ENCODE measurements at places on chromosomes 16 and 17.

GRCh38 chr16:1200014-1200627, 24.9 kb downstream of the TPSG1 start:
- DNase-seq, result no peak

DNA sequence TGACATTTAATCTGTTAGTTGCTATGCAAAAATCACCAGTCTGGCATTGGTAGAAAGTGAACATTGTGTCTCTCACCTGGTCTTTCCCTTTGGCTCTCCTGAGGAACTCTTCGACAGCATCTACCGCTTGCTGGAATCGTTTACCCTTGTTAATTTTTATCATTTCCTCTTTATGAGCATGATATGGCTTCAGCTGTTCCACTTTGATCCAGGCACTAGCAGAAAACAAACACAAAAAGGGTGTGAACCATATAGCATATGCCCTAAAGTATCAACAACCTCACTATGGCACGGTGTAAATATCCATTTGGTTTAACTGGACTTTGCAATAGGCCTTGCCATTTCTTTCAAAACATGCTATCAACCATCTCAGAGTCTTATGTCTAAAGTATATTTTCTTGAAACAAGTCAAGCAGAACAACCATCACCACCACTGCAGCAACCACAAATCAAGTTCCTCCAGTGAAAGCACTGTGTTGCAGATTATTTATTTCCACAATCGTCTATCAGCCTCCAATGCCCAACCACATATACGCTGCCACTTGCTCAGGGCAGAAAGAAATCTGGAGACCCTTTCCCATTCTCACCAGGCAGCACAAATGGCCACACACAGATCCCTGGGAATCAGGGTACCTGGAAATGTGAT, 14.3 kb downstream of the GLYR1 start:
- no peak for DNase-seq

DNA sequence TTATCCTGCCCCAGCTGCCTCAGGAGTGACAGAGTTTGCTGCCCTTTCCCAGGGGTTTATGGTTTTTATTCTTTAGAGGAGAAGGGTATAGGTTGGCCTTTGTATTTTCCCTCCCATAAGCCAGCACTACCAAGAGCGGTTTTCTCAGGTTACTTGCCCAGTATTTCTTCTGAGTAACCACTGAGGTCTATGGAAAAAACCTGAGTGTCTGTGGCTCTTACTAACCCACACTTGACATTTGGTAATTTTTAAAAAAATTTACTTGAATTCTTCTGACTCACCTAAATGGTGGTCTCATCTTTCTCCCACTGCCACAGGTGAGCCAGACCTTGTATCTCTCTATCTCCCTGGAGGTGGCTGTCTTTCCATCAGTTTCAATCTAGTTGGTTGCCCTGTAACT, 6.0 kb downstream of the SLC7A6 start:
- DNase-seq, result no peak

DNA sequence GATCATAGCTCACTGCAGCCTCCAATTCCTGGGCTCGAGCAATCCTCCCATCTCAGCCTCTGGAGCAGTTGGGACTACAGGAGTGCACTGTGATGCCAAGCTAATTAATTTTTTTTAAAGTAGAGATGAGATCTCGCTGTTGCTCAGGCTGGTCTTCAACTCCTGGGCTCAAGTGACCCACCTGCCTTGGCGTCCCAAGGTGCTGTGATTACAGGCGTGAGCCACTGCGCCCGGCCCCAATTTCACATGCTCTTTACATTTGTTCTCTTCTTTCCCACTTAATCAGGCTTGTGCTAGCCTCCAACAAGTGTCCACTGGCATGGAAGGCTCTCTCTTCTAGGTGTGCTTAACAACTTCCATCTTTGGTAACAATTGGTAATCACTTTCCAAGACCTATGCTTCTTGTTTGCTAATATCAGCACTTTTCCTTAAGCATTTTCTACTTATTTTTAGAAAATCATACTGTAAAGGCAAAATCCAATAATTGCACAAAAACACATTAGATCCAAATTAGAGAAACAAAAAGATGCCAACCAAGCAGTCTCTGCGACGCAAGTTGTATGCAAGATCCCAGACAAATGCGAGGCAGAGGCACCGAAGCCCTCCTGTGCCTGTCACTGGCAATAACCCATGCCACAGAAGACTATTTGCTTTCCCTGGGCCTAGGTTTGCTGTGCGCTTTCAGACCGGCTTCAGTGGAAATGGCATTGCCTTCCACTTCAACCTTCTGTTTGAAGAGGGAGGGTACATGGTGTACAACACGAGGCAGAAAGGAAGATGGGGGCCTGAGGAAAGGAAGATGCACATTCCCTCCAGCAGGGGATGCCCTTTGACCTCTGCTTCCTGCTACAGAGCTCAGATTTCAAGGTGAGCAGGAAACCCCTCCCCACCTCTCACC, 52.6 kb downstream of the NOS2 start:
- DNase-seq, result no peak

GRCh38 chr17:81388612-81389367, 6.5 kb upstream of the BAHCC1 start:
- no peak for DNase-seq

GRCh38 chr16:2671741-2672140, 10.6 kb upstream of the KCTD5 start:
- DNase-seq, result no peak

- DNase-seq, result no peak
These were observed 51.2 kb upstream of the CIBAR2 start for GRCh38 chr16:85163278-85164112.

GRCh38 chr16:51049276-51049675, 101.8 kb downstream of the SALL1 start:
- DNase-seq, result no peak

DNA sequence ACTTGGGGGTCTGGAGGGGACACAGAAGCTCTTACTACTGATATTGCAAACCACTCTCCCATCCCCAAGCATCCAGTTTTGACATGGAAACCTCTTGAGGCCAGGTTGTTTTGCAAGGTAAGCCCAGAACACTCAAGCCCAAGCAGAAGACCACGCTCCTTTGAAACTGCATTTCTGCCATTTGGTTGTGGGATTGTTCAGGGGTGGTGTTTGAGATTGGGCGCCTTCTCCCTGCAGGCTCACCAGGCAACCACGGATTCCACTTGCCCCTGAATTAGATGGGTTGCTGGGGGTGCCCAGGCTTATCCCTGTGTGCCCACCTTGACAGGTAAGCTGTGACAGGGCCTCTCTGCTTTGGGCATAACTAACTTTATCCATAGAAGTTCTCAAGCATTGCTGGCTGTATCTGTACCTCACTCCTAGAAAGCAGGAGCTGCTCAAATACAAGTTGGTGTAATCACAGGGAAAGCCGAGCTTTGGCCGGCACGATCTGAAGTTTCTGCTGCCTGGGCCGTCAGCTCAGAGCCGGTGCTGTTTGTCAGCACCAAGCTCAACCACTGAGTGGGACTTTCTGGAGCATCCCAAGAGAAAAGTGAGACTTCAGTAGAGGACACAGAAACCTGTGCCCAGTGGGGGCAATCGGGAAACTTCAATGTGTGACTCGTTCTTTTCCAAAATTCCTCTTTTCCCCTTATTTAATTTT, 93.6 kb downstream of the CYLD start:
- no peak for DNase-seq

GRCh38 chr17:5621026-5621425, 36.7 kb upstream of the NLRP1 start:
- DNase-seq, result no peak

DNA sequence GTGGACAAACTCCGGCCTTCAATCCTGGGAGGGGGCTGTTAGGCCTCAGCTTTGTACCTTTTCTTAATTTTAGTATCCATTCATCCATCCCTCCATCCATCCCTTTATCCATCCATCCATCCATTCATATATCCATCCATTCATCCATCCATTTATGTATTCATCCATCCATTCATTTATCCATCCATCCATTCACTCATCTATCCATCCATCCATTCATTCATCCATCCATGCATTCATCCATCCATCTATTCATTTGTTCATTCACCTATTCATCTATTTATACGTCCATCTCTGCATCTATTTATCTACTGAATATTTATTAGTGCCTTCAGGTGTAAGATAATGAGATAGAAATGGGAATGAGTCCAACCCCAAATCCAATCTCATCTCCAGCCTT, 26.0 kb upstream of the MMP2 start:
- DNase-seq, result no peak

DNA sequence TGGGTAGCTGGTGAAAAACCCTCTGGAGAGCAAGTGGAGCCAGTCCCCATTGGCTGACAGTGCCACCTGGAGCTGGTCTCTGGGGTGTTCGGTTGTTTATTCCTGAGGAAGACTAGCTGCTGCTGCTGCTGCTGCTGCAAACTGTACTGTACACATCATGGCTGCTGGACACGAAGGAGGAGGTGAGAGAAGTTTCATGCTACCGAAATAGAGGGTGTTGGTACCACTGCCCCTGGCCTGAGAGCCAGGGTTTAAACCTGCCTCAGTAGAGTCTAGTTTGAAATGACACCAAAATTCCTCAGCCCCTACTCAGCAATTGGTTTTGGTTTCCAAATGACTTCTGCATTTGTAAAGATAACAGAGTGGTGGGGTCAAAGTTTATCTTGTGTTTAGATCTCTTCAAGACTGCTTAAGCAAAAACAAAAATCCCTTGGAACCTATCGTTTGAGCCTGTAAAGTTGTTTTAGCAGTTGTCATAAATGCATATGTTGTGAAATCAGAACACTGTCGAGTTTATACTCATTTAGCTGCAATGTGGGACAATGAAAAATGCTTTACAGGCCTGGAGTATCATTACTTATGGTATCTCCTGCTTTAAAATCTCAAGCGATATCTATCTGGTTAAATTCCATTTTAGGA, 40.8 kb downstream of the CYB5B start:
- no peak for DNase-seq

GRCh38 chr17:10750210-10750609, 20.4 kb upstream of the TMEM220 start:
- no peak for DNase-seq

GRCh38 chr17:35160354-35161201, 13.0 kb downstream of the UNC45B start:
- DNase-seq, result no peak

DNA sequence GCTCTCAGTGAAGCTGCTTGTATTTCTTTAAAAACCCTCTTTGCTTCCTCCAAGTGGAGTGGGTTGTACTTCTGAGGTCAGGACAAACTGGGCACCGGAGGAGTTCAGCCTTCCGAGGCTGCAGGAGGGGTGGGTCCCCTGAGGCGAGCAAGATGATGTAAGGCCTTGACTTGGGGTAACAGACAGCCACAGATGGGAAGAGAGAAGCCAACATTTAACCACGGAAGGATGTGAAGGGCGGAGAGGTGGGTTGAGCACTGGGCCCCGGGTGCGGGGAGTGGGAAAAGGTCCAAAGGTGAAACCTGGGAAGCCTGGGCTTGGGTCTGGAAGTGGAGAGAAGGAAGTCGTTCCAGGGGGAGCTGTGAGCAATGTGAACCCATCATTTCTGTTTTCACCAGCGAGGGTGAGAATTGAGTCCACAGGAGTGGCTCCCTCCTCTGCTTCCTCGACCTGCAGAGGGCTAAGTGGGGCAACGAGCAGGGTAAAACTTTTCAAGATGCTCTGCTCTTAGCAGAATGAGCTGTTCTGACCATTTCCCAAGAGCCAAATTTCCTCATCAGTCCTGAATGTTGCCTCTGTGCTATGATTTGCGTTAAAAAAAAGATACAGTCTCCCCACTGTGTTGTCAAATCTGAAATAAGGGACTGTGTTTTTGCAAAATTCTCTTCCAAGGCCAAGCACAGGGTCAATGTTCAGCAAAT, 137.7 kb upstream of the CRHR1 start:
- DNase-seq, result no peak

All from NCI-H1436 treated with DMSO at 0.1 percent for 48 hours (cell line).